ENCODE measurements at places on chromosomes 12 and 14. TPM values are rescaled to one million over a fixed set of nuclear protein-coding genes. Genes with fewer than 3 reads are reported as not detected.

The ACSM4 gene
- not detected for total RNA-seq

The CDCA4 gene
- total RNA-seq: 54.3 TPM

The LALBA gene
- total RNA-seq: not detected

The KRT71 gene
- total RNA-seq: not detected

The MYF6 gene
- total RNA-seq: not detected

All from T-helper 1 cell treated with Interleukin-12 subunit alpha and Interleukin-12 subunit beta and Interleukin-4 antibody, amounts not matched to agents 30 ng/mL and 1 ng/mL, for 36 hours (primary cell).